ENCODE measurements at places on chromosomes 3 and 15.

DNA sequence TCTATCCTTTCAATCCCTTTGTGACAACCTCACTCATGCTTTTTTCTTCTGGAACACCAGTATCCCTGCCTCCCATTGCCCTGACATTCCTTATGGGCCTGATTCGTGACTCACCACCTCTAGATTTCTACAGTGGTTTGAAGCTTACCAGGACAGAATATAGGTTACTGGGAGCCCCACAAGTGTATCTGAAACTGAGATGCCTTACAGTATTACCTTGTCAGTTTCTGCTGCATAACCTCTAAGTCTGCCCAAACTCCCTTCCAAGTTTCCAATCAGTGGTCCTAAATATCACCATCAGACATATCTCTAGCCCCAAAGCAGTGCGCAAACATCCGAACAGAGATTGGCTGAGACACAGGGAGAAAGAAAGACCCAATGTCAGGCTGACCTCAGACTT lies 5.6 kb downstream of the CPB1 start:
- DNase-seq: no peak

DNA sequence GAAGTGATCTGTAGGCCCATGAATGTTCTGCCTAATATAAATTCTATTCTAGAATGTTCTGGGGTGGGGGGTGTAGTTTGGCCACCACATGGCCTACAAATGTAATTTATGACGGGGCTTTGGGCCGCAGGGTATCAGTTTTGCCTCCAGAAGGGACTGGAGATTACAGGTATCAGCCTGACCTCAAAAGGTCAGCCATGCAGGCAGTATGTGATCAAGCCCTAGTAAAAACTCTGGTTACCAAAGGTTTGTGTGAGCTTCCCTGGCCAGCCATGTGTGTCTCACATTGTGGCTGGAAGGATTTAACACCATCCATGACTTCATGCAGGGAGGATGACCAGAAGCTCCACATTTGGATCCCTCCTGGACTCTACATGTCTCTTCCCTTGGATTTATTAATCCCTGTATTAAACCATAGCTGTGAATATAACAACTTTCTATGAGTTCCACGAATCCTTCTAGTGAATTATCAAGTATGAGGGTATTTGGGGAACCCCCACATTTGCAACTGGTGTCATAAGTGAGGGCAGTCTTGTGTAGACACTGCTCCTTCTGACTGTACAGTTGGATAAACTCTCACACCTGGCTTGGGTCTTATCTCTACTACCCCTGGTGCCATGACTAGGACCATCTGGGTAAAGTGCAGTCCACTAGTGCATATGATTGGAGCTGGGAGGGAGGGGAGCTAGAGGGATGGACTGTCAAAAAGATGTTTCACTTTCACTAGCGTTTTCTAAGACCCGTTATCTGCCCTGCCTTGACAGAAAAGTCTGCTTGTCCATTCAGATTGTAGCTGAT lies 50.0 kb upstream of the RFX7 start:
- DNase-seq: no peak

DNA sequence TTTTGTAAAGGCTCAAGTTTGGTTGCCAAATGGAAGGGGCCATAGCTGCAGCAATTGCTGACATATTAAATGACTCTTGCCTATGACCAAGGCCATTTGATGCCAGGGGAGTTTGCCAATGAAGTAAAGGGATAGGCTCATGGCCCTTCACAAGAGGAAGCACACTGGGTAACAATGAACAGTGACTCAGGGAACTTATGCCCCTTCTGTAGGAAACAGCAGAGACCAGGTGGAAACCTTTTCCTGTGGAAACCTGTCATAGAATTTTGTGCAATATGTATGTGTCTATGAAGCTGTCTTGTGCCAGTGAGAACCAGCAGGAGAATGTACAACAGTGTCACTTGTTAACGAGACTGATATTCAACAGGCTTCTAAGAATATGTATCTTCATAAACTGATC lies 25.4 kb upstream of the AVEN start:
- DNase-seq: no peak

GRCh38 chr3:192413461-192413860 lies 313.9 kb downstream of the FGF12 start:
- no peak for DNase-seq

DNA sequence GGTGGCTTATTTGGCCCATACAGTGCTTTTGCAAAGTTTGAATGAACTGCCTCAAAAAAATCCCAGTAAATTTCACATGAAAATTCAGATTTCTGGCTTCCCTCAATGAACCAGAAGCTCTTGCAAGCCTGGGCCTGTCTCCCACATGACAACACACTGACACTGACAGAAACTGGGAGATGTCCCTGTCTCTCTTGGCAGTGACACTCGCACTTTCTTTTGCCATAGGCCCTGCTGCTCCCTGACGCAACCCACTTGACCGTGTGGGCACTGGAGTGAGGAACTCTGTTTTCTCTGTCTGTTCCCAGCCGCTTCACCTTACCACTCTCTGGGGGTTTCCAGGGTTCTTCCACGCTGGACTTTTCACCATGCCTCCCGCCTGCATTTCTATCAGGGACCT lies 524.5 kb downstream of the SHQ1 start:
- DNase-seq: no peak

DNA sequence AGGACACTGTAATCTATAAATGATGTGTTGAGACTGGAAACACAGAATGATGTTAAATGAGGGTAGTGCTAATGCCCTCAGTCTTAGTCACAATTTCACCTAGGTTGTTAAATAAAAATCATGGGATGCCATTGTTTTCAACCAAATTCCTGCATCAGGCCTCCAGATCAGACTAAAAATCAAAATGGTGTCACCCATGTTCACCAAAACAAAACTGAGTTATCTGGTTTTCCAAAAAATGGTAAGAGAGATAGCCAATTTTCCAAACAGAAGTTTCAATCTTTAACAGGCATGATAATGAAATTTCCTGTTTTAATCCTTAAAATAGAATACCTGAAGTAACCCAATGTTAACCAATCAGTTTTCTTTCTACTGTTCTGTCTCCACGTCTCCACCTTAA lies 2.2 kb upstream of the PIAS1 start:
- DNase-seq: no peak

GRCh38 chr3:135837977-135838631 lies 127.4 kb upstream of the PPP2R3A start:
- no peak for DNase-seq

DNA sequence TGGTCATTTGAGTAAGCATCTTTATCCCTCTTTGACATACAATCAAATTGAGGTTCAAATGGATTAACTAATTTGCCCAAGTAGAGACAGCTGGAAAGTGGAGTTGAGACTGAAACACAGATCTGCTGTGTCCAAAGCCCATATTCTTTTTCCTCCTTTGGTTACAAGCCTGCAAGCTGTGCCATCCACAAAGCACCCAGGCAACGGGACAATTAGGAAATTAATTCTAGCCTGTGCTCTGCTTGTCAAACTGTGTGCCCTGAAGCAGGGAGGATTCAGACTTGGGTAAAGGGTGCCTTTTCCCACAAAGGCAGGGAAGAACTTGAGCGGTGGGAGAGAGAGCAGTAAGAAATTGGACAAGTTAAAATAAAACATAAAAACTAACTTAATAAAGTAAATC lies 127.9 kb downstream of the DTWD1 start:
- no peak for DNase-seq

- no peak for DNase-seq
These were observed 842 bp upstream of the LRIG1 start for GRCh38 chr3:66501483-66502244.

DNA sequence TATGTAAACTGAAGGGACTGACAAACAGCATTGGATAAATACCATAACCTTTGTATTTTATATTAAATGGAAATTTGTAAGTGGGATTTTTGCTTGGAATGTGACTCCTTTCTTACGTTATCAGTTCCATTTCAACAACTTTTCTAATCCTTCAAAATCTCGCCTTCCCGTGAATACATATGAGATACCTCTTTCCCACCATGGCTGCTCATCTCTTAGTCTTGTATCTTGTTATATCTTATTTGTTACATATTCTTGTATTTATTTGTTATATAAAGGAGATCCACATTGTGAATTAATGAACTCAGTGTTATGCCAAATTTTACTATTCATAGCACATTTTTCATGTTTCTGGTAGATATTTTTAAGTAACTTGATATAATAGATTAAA lies 623.7 kb downstream of the MCTP2 start:
- no peak for DNase-seq

DNA sequence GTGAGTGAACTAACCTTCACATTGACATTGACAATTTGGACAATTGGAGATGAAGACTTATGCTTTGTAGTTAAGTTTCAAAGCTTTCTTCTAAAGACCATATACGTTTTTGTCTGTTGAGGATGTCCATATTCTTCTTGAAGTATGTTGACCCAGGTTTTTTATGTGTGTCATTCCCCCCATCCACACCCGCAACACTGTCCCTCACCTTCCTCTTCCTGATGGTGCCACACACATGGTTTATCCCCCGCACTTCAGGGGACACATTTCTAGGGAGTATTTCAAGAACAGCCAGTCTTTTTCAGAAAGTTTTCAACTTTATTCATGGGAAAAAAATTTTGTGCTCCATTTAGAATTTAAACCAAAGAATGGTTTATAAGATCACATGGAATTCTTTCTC lies 105.1 kb downstream of the GHSR start:
- no peak for DNase-seq

- no peak for DNase-seq
These were observed 20.1 kb downstream of the FAM3D start for GRCh38 chr3:58646503-58646902.

GRCh38 chr3:29385046-29385830 lies 104.4 kb downstream of the RBMS3 start:
- DNase-seq: no peak

GRCh38 chr3:164179110-164179774 lies 899.1 kb downstream of the SI start:
- no peak for DNase-seq

DNA sequence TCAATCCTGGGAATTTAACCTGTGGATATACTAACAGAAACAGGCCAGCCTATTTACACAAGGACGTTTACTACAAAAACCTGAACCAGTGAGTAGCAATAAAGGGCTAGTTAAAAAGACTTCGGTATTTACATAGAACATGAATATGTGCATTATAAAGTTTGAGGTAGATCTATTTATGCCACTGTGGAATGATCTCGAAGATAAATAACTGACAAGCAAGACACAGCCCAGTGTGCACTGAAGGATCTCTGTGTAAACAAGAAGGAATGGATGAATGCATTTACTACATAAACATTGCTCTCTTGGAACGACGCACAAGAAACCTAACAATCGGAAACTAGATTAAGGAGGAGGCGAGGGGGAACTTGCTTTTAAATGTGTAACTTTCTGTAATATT lies 132.0 kb upstream of the NSMCE3 start:
- DNase-seq: no peak
